ENCODE measurements at places on chromosomes 7 and 10. TPM values are rescaled to one million over a fixed set of nuclear protein-coding genes. Genes with fewer than 3 reads are reported as not detected.

DNA sequence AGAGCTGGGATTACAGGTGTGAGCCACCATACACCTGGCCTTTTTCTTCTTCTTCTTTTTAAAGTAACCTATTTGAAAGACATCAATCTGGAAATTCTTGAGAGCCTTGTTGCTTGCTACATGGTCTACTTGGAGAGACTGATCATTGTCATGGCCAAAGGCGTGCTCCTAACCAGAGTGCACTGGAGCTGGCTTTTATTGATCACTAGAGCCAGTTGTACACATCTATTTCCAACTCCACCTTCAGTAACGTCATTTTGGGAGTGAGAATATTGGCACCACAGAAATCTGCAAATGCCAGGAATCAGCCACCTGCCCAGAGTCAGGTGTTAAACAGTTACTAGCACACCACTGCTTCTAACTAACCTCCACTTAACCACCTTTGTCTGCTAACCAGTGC, 735.1 kb downstream of the TYW1 start:
- DNase-seq: no peak

GRCh38 chr10:90982406-90983008, 61.6 kb upstream of the ANKRD1 start:
- no peak for DNase-seq

GRCh38 chr7:151003572-151003971, 12.8 kb downstream of the NOS3 start:
- DNase-seq: no peak

DNA sequence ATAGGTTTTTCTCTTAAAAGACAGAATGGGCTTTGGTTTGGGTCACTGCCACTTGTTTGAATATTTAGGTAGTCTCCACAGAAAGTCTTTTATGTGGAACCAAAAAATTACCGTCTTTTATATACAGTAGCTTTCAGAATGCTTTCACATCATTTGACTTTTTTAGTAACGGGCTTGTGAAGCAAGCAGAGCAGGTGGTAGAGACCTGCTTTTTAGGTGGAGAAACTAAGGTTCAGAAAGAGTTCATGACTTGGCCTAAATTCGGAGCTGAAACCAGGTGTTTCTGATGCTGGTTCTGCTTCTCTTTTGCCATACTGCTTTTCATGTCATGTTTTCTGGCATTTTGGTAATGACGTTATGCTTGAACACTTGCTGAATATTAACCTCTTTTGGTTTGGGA, 36.3 kb downstream of the GARS1 start:
- no peak for DNase-seq

GRCh38 chr10:81570878-81571794, 303.9 kb upstream of the NRG3 start:
- DNase-seq: no peak

DNA sequence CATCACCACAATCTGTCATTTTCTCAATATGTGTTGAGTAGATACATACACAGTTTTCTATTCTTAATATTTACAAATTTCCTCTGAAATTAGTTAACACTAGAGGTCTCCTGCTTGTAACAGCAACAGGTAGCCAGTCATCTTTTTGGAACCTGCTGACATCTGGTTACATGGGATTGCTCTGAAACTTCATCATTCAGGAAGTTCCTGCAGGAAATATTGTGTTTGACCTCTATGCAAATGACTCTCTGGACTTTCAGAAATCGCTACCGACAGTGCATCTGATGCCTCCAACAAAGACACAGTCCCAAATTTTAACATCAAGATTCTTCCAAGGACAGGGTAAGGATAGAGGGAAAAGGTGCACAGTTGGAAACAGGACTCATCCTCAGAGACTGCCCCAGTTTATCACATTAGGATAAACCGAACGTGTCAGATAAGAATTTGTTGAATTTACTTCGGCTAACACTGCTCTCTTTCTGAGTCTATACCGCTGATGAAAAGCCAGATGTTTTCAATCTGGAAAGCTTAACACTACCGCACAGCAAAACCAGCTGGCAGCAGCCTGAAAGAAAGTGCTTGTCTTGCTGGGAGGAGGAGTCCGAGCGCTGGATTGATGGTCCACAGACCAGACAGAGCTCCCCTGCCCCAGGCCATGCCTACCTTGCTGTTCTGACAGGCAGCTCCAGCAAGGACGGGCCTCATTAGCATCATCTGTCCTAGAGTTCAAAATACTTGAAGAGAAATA, 633.4 kb downstream of the PARD3 start:
- no peak for DNase-seq

DNA sequence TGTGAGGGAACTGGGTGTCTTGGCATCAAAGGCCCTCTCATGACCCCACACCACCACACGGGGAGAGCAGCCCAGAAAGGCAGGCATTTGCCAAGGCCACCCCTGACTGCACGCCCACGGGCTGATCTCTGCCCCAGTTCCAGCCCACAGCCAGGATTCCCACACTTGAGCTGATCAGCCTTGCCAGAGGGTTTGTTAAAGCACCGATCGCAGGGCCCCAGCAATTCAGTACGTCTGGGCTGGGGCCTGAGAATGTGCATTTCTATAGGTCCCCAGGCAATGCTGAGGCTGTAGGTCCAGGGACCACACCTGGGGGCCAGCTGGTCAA, 103.9 kb downstream of the TNS3 start:
- no peak for DNase-seq

Gene PITRM1
- 91.4 TPM for total RNA-seq

Gene TMEM209
- 9.9 TPM for total RNA-seq

Gene KAZALD1
- 5.1 TPM for total RNA-seq

Gene CYREN
- 29.8 TPM for total RNA-seq

Data from left ventricle myocardium inferior (tissue), 1 donor.